ENCODE measurements at places on chromosomes 3 and 15.

GRCh38 chr3:146065573-146066006 lies 95.4 kb downstream of the PLOD2 start:
- DNase-seq: peak; percentile 63

- DNase-seq: no peak
Measured at GRCh38 chr3:75180945-75181298, 483.2 kb upstream of the FRG2C start.

- no peak for DNase-seq
Measured at GRCh38 chr15:75651810-75652543, 4.3 kb downstream of the SNX33 start.

DNA sequence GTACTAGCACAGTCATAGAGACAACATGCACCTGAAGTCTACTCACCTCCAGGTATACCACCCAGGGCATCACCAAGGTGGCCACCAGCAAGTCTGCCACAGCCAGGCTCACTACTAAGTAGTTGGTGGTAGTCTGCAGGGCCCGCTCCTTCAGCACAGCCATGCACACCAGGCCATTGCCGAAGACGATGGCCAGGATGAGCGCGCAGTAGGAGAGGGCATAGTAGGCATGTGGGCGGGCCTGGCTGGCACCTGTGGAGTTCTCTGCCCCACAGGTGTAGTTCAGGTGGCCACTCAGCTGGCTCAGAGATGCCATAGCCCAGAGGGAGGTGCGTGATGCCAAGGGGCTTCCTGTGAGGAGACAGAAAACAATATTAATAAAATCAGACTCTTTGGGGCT lies 7.2 kb downstream of the DRD3 start:
- no peak for DNase-seq

DNA sequence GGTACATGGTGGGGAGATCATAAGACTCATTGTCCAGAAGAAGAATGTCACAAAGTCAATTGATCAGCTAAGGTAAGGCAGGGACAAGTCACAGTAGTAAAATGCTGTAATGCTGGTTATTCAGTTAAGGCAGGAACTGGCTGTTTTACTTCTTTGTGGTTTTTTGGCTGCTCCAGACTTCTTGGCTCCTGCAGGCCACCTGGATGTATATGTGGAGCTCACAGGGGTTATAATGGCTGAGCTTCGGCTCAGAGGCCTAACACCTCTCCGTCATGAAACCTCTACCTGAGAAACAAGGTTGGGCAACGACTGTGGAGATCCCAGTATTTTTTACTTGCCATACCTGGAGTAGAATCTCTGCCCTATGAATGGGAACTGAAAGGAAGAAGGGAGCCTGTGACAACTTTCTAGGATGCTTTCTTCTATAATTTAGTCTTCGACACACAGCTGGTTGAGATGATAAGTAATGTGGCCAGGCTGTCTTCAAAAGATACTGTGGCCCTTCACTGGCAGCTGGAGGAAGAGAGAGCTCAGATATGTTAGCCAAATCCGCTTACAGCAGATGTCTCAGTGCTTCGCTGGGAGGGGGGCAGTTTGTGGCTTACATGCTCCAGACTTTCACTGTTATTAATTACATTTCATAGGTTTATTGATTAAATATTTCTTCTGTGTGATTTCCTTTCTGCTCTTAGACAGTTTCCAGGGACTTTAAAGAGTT lies 887.8 kb downstream of the IGSF11 start:
- DNase-seq: no peak

- no peak for DNase-seq
Measured at GRCh38 chr3:152253514-152253913, 15.2 kb upstream of the MBNL1 start.

DNA sequence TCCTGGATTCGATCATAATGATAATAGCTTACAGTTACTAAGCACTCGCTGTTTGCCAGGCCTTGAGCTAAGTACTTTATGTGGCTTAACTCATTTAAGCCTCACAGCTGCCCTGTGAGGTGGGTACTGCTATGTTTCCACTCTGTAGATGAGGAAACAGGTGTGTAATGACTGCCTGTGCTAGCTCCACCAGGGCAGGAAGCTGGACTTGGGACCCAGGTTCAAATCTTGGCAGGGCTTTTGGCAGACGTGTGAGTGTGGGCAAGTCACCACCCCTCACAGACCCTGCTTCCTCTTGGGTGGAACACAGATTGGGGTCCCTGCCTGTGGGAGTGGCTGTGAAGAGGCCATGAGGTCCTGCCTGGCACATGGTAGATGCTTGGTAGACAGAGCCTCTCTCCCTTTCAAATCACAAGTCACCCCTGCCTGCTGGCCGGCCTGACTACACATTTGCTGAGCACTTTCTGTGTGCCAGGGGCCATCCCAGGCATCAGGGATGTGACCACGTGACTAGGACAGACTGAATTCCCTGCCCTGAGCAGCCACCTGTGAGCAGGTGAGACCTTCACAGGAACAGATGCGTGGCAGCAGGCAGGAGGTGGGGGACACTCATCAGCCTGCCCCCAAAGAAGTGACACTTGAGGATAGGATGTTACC lies 3.7 kb downstream of the EFCC1 start:
- DNase-seq: no peak

GRCh38 chr15:47754312-47754711 lies 37.0 kb downstream of the SEMA6D start:
- DNase-seq: no peak

GRCh38 chr3:126414406-126414805 lies 19.7 kb downstream of the CFAP100 start:
- no peak for DNase-seq

DNA sequence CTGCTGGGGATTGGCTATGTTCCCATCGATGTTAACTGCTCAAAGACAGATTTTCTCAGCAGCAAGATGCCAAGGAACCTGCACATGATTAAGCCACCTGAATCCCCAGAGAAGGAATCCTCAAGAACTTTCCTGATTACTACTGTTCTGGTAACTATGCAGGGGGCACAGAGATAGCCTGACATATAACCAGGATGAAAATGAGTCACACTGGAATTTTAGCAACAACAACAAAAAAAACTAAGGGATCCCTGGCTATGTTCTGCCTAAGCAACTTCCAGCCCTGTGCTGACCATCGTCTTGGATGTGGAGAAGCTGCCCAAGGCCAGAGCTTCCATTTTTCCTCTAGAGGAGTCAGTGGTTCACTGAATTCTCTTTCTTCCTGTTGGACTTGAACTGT lies 13.8 kb downstream of the RIOX2 start:
- no peak for DNase-seq

DNA sequence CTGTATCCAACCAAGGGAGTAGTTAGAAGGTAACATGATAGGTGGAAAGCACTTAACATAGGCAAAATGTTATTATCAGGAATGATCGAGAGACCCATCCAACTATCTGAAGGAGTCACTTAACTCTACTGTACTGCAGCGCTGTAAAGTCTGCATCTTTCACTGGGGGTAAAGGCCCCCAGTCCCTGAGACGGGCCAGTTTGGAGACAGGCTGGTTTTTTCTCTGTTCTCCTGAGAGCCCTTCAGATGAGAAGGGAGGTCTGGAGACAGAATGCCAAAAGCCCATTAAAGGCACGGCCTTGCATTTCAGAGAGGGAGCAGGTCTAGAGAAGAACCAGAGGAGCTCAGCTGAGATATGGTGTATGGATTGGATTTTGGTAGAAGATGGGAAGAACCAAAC lies 71.3 kb upstream of the CGNL1 start:
- DNase-seq: no peak

GRCh38 chr3:67765575-67765974 lies 111.2 kb upstream of the SUCLG2 start:
- DNase-seq: no peak

GRCh38 chr3:71560665-71561064 lies 22.9 kb downstream of the FOXP1 start:
- no peak for DNase-seq

GRCh38 chr3:126916546-126916945 lies 66.4 kb upstream of the PLXNA1 start:
- DNase-seq: no peak

DNA sequence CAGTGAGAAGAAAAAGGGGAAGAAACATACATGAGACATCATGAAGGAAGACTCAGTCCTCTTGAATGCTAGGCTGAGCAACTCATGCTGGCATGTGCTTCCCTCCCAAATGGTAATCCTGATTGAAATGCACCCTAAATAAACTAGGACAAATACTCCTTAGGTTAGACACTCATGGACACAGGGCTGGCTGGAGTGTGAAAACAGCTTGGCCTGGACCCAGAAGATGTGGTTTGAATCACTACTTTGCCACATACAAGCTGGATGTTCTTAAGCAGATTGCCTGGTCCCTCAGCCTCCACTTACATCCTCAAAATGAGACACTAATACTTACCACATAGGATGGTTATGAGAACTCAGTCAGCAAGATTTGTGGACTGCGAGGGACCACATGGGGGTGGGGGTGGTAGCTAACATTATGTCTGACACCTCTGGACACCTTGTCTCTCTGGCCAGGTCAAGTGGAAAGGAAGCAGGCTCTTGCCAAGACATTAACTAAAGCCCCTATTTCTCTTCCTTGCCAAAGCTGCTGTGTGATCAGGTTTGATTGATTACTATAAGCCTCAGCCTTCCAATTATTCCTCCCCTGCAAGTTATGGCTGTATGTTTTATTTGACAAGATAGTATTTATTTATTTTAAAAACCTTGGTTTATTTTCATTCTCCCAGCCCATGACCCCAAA lies 138.9 kb upstream of the SLC7A14 start:
- no peak for DNase-seq

- DNase-seq: no peak
Measured at GRCh38 chr3:34237946-34238345, 439.5 kb downstream of the PDCD6IP start.

- no peak for DNase-seq
Measured at GRCh38 chr3:20042331-20042730, 2.1 kb downstream of the KAT2B start.

DNA sequence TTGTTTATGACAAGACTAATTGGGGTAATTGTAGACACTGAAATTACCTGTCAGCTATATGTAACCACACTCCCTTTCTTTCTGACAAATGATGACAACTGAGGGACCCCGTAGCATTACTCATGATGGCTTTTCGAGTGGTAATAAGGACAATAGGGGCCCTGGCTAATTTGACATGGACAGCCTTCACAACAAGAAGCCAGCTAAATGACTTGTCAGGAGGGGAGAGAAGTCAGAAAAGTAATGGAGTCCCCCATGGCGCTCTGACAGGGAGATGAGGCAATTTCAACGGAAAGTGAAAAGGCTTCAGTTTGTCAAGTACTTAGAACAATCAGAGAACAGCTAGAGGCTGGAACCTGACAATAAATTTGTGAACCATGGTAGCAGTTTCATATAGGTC lies 177.3 kb downstream of the CDIN1 start:
- DNase-seq: peak; percentile 40

DNA sequence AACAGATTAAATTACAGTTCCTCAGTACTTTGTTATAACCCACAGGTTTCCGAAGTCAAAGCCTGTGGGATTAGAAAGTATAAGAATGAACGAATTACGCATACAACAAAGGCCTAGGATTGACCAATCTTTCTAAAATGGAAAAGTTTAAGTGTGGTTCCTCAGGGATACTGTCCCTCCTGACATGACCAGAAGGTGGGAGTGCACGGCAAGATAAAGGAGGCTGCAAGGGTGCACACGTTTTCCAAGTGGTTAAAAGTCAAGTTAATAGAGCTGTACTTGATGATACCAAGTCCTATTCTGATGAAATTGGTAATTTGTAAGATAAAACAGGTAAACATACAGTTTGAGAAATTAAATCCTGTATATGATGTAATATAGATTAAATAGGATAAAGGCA lies 96.2 kb downstream of the ALDH1A2 start:
- DNase-seq: peak; percentile 17

- peak; percentile 63 for DNase-seq
Measured at GRCh38 chr15:64092864-64093626, 593 bp downstream of the CIAO2A start.
